ENCODE measurements at places on chromosomes 4 and X. TPM values are rescaled to one million over a fixed set of nuclear protein-coding genes. Genes with fewer than 3 reads are reported as not detected.

- H3K27ac ChIP-seq = no peak overlapping the region
- no peak for DNase-seq
- no peaks in the 10 kb centered on the region for H3K36me3 ChIP-seq
- no peak overlapping the region for H3K4me3 ChIP-seq
Observed at GRCh38 chr4:116016201-116016600, 902.8 kb upstream of the NDST4 start.

The GYG2 gene
- not detected for total RNA-seq

The SMIM43 gene
- not detected for total RNA-seq

DNA sequence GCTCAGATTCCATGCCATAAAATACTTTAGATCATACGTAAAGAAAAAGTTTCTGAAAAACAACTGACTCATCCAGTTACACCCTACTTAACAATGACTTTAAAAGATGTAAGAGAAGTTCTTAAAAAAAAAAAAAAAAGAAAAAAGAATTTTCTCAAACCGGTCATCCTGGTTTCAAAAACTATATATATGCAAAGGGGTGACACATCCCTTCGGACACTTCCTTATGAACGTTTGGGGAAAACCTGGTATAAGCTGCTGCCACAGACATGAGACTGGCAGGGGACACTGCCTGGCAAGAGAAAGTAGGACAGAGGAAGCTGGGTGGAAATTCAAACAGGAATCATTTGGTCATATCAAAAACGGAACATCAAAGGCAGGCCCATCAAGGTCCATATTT, 81.2 kb upstream of the PRSS48 start:
- H3K36me3 ChIP-seq = no peaks in the 10 kb centered on the region
- H3K4me1 ChIP-seq = no peaks in the 10 kb centered on the region
- no peak overlapping the region for H3K27ac ChIP-seq
- H3K4me3 ChIP-seq = no peak overlapping the region
- peaks cover 9% of the 10 kb centered on the region for H3K27me3 ChIP-seq

GRCh38 chrX:76420237-76420636, 7.3 kb upstream of the MAGEE1 start:
- DNase-seq = no peak
- peaks cover 6% of the 10 kb centered on the region for H3K4me1 ChIP-seq
- H3K36me3 ChIP-seq = no peaks in the 10 kb centered on the region

DNA sequence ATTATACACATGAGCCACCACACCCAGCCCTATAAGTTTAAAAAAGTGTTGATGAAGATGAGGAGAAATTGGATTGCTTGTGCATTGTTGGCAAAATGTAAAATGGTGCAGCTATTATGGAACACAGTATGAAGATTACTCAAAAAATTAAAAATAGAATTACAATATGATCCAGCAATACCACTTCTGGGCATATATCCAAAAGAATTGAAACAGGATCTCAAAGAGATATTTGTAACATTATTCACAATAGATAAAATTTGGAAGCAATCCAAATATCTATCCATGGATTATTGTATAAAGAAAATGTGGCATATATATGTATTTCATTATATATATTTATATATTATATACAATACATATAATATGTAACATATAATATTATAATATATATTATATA, 515.6 kb upstream of the GNPDA2 start:
- no peak overlapping the region for H3K4me3 ChIP-seq
- no peaks in the 10 kb centered on the region for H3K27me3 ChIP-seq
- DNase-seq = no peak
- no peak overlapping the region for H3K27ac ChIP-seq
- H3K4me1 ChIP-seq = no peaks in the 10 kb centered on the region

The VCX3B gene
- total RNA-seq = not detected

DNA sequence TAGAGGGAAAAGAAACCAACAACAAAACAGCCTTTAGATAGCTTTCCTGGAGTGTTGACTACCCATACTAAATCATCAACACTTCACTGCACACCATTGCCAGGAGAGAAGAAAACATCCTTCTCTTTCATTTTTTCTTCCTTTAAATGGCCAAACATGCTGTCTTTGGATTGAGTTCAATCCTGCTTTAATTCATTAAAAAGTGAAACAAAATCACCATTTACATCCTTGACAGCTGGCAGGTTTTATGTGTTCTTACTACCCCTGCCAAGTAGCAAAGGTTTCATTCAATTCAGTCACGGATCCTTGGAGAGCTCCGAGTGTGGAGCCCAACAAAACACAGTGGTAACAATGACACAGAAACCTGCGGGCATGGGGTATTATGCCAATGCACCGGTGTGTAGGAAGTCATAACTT, 568.3 kb downstream of the ANKRD50 start:
- H3K27ac ChIP-seq = no peak overlapping the region
- no peak overlapping the region for H3K4me3 ChIP-seq
- DNase-seq = no peak
- no peaks in the 10 kb centered on the region for H3K4me1 ChIP-seq

The FAM114A1 gene
- 4.5 TPM for total RNA-seq

DNA sequence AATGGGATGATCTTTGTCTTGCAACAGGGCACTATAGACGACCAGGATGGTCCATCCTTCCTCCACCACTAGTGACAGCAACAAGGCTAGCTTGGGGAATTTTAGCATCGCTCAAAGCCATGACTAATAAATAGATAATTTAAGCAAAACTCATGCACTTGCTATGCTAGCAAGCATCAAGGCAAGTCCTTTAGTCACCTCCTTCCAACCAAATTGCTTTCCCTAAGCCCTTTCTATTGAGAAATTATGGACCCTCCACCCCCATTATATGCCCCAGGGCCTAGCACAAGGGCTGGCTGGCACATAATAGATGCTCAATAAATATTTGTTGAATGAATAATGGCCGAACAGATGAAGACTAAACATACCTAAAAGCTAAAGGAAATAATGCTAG, 28.6 kb downstream of the SLC16A2 start:
- DNase-seq = no peak
- no peaks in the 10 kb centered on the region for H3K36me3 ChIP-seq
- no peak overlapping the region for H3K27ac ChIP-seq
- no peaks in the 10 kb centered on the region for H3K4me1 ChIP-seq
- no peaks in the 10 kb centered on the region for H3K27me3 ChIP-seq
- no peak overlapping the region for H3K4me3 ChIP-seq

DNA sequence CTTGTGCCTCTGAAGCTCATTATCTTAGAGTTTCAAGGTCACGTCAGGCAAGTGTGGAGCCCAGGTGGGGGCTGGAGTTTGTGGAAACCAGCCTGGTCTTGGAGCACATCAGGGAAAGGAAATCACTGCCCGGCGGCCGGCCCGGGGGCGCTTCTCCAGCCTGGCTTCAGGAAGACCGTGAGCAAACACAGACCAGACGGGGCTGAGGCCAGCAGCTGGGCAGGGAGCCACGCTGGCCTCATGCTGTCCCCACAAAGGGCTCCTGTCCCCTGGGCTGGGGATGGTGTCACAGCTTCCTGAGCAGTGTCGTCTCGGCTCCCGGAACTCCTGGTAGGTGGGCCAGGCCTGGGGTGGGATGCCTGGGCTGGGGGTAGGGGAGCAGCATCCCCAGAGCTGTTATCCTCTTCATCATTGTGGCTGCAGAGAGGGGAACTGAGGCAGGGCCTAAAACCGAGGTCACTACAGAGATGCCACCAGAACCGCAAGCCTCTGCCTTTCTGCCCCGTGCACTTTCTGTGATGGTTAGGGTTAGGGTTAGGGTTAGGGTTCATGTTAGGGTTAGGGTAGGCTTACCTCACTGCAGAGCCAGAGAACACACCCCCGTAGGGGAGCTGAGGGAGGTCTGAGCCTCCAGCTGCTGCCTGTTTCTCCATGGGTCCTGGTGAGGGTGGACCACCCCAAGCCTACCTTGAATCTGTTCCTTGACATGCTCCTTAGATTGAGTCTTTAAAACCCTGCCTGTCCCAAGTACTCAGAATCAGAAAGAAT, 77.5 kb downstream of the HTRA3 start:
- no peak for DNase-seq
- no peaks in the 10 kb centered on the region for H3K36me3 ChIP-seq
- H3K4me3 ChIP-seq = no peak overlapping the region
- no peaks in the 10 kb centered on the region for H3K27me3 ChIP-seq

- H3K27ac ChIP-seq = no peak overlapping the region
- H3K27me3 ChIP-seq = peaks cover 7% of the 10 kb centered on the region
- DNase-seq = no peak
Observed at GRCh38 chr4:74353858-74354257, 11.1 kb upstream of the EREG start.

DNA sequence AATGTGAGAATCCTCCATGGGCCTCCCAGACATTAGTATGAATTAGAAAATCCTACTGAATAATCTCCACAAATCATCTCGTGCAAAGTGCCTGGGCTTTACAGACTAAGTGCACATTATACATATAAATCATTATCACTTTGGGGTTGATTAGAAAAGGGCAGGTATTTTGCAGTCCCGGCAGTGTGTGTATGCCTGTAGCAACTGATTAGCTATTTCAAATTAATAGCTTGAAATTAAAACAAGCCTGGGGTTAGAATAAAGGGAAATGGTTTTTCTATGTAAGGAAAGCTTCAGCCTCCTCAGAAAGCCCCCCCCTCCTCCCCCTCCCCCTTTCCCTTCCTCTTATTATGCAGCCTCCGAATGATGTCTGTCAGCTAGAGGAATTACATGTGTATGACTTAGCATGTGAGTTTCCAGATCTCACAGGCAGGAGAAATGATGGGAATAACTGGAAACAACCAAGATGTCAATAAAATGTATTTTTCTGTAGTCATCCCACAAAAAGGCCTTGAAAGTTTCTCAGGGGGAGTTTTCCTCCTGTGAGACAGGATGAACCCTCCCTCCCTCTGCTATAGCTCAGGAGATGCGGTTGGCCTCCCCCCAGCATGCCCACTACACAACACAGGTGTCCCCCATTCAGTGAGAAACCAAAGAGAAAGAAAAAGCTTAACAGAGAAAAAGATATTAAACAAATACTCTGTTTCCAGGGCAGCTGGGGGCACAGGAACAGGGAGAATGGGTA, 41.2 kb upstream of the RASGEF1B start:
- peak overlapping the region; percentile 60 for H3K4me3 ChIP-seq
- H3K4me1 ChIP-seq = peaks cover 73% of the 10 kb centered on the region
- no peaks in the 10 kb centered on the region for H3K27me3 ChIP-seq
- DNase-seq = no peak

- H3K36me3 ChIP-seq = no peaks in the 10 kb centered on the region
- no peak overlapping the region for H3K4me3 ChIP-seq
- no peak overlapping the region for H3K27ac ChIP-seq
- H3K4me1 ChIP-seq = no peaks in the 10 kb centered on the region
- peaks cover 18% of the 10 kb centered on the region for H3K27me3 ChIP-seq
Observed at GRCh38 chr4:68366600-68366999, 16.7 kb upstream of the YTHDC1 start.

The AKAP14 gene
- total RNA-seq = not detected

- H3K4me1 ChIP-seq = no peaks in the 10 kb centered on the region
- no peak overlapping the region for H3K27ac ChIP-seq
- DNase-seq = no peak
- no peak overlapping the region for H3K4me3 ChIP-seq
- no peaks in the 10 kb centered on the region for H3K36me3 ChIP-seq
Observed at GRCh38 chr4:114875630-114876029, 237.8 kb downstream of the NDST4 start.

GRCh38 chrX:134885336-134886001, 105.3 kb upstream of the SMIM10 start:
- H3K4me1 ChIP-seq = no peaks in the 10 kb centered on the region
- H3K27me3 ChIP-seq = no peaks in the 10 kb centered on the region
- no peak overlapping the region for H3K4me3 ChIP-seq

Measured in activated B cell treated with CpG ODN at 0.5 μM for 24 hours (primary cell).